Panc1 (cell line): ENCODE measurements at places on chromosomes 12 and 14.

- no peak for DNase-seq
Measured at GRCh38 chr12:89968151-89968700, 259.6 kb upstream of the ATP2B1 start.

- no peak for DNase-seq
Measured at GRCh38 chr12:6608592-6609281, 1.6 kb upstream of the CHD4 start.

DNA sequence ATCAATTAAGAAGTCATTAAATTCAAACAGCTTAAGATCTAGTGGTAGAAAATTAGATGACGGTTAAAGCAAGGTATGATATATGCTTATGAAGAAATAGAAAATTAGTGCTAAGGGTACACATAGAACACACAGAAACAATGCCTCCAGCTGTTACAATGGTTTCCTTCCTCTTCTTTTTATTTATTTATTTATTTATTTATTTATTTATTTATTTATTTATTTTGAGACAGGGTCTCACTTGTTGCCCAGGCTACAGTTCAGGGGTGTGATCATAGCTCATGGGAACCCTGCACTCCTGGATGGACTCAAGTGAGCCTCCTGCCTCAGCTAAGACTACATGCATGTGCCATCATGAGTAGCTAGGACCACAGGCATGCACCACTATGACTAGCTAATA lies 34.9 kb upstream of the PTPRR start:
- no peak for DNase-seq

DNA sequence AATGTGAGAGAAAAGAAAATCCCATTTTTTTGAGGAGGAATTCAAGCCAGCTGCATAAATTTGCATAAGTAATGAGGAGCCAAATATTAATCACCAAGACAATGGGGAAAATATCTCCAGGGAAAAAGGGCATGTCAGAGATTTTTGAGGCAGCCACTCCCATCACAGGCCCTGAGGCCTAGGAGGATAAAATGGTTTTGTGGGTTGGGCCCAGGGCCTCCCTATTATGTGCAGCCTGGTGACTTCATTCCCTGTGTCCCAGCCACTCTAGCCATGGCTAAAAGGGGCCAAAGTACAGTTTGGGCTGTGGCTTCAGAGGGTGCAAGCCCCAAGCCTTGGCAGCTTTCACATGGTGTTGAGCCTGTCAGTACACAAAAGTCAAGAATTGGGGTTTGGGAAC lies 1051.0 kb upstream of the FOXG1 start:
- DNase-seq, result no peak

GRCh38 chr12:77133566-77133965 lies 68.2 kb upstream of the E2F7 start:
- DNase-seq, result no peak

- no peak for DNase-seq
Measured at GRCh38 chr12:64993461-64993860, 127.6 kb downstream of the WIF1 start.

GRCh38 chr14:101352567-101352966 lies 208.7 kb upstream of the DIO3 start:
- DNase-seq, result no peak

DNA sequence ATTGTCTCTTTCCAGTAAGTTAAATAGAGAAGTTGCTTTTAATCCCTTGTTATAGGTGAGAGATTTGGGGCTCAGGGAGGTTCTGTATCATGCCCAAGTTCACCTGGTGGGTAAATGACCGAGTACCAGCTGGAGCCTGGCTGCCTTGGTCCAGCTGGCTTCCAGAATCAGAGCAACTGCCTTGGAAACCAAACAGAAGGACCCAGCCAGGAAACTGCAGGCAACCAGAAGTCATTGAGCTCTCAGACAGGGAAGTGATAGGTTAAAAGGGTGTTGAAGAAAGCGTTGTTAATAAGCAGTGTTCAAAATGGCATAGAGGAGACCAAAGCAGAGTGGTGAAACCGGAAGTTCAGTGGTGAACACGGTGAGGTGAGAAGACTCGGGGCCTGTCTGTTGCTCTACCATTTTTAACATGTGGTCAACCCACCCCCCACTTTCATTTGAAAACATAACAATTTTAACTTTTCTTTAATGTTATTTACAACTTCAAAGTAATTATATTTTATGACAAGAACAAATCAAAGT lies 54.9 kb downstream of the PLEKHG7 start:
- no peak for DNase-seq

GRCh38 chr14:60734465-60735242 lies at the start of gene MNAT1:
MNAT1 (plus strand) TSS chr14:60734761; CDS start chr14:60734863, 102 bp downstream.
- DNase-seq, result peak; percentile 64

DNA sequence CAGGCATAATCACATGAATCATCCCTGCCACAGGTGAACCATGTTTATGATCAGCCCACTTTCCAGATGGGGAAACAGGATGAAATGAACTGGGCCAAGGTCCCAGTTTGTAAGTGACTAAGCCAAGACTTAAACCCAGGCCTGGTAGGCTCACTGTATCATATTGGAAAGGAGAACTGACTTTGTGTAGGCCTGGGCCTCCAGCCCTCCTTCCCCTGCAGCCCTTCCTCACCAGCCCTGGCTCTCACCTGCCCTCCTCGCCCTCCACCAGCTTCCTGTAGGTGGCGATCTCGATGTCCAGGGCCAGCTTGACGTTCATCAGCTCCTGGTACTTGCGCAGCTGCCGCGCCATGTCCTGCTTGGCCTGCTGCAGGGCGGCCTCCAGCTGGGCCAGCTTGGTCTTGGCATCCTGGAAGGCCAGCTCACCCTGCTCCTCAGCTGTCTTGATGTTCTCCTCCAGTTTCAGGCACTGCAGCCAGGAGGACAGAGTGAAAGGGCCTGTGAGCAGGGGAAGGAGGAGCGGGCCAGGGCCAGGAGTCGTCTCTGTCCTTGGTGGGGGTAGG lies 19.8 kb downstream of the KRT80 start:
- no peak for DNase-seq

DNA sequence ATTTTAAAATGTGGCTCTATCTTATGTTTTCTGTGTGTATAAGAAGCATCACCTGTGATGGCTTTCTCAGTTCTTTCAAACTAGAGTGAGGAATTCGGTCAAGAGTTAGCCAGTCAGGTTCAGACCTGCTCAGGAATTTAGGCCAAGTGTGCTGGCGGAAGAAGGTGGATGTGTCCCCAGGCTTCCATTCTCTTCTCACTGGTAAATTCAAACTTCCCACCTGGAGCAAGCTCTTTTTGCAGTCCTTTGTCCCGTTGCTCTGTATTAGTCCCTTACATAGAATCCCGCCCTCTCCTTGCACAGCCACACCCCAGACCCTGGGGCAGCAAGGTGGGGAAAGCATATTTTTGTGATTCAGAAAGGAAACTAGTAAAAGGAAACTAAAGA lies 124.7 kb upstream of the PWP1 start:
- DNase-seq, result no peak

GRCh38 chr14:75941030-75941429 lies 40.8 kb downstream of the TGFB3 start:
- no peak for DNase-seq

GRCh38 chr12:113326775-113327395 lies 8.0 kb downstream of the SLC8B1 start:
- no peak for DNase-seq

DNA sequence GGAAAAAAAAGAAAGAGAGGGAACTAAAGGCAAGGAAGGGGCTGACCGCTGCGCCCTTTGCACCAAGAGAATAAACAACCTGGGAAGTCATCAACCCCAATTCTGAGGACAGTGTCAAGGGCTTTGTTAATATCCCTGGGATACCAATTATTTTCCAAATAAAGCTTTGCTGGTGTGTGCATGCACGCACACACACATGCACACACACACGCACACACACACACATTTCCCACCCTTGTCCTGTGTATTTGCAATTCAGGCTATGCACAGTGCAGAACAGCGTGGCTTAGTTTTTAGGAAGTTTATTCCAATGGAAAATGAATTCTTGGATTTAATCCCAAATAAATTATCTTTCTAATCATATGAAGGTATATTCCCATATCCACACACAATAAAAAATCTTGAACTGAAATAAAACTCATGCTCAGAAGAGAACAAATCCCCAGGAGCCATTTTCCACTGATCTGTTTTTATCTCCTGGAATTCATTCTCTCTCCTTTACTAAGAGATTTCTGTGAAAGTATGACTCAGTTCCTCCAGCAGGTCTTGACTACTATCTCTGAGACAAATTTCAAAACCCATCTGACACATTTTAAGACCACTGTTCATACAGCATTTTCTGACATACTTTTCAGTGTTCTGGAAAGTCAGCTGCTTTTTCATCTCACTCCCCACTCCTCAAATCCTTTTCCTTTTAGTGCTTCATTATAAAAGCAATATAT lies 334.4 kb upstream of the ATP2B1 start:
- DNase-seq, result no peak

DNA sequence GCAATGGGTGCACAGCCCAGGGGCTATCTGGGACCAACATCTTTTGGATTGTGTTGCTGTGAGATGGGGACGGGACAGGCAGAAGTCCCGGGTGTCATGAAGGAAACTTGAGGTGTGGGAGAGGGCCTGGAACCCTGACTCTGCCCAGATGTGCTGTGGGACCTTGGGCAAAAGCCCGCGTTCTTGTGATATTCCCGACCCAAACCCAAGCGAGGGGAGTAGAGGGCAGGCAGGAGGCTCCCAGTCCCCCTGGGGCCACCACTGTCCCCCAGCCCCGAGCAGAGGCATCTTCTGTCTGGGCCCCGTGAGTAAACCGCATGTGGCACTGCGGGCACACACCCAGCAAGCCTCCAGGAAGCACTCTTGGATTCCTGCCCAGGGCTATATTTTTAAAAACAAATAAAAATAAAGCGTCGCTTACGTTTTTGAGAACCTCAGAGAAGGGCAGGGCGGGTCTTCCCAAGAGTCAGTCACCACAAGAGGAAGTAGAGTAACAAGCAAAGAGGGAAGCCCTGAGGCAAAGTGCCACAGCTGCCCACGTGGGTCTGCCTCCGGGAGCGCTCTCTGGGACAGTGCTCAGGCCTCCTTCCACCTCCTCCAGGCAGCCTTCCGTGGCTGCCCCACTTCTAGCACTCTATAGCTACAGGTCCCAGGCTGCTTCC lies 39.5 kb downstream of the BEGAIN start:
- DNase-seq, result peak; percentile 32

- DNase-seq, result no peak
Measured at GRCh38 chr12:126883697-126884096, 1383.3 kb upstream of the TMEM132C start.

- DNase-seq, result no peak
Measured at GRCh38 chr14:57884175-57884574, 18.3 kb upstream of the SLC35F4 start.

DNA sequence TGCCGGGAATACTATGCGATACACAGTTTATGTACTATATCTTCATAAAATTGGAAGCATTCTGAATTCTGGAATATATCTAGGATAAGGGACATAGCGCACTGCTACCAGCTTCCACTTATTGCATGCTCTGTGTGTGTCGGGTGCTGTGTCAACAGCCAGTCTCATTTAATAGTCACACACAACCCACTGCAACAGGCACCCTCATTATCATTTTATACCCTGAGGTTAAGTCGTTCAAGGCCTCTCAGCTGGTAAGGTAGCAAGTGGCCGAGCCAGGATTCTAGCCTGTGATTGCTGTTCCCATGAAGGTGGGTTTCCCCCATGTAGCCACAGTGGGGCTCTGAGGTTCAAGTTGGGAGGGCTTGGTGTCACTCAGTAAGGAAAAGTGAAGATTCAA lies 7.0 kb downstream of the PPP1R1A start:
- DNase-seq, result no peak

DNA sequence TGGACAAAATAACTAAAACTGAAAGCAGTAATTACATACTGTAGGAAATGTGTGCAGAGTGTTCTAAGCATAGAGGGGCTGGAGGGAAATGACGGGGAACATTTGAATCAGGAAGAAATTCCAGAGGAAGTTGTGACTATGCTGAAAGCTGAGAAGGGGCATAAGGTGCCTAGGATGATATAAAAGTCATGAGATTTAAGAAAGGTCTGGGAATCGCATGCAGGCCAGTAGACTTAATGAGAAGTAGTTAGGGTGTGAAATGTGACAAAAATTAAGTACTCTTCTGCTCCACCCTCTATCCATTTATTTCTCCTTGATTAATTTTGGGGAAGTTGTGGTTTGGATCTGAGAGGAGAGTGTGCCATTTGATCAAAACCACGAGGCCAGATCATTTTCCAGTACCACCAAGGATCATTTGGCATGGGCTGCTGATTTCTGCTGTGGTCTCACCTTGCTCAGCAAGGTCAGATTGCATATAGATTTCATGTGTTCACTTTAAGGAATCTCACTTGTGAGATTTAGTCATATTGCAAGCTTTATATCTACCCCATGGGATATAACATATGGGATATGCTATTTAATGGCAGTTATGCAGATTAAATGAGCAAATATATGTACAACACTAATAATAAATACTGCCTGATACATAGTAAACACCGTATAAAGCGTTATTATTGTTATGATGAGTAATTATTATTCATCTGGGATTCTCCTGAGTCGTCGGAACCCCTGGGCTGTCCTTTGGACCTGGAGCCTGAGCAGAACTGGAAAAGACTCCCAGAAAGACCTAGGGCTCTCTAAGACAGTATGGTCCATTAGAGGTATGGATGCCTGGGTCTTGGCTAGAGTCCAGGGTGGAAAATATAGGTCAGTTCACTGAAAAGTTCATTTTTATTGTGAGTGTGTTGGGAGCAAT lies 72.3 kb downstream of the SRGAP1 start:
- peak; percentile 58 for DNase-seq

GRCh38 chr12:114215746-114216145 lies 190.2 kb downstream of the TBX5 start:
- DNase-seq, result no peak

- DNase-seq, result no peak
Measured at GRCh38 chr12:58285551-58285950, 344.2 kb downstream of the ATP23 start.

GRCh38 chr12:67702136-67702535 lies 53.6 kb downstream of the DYRK2 start:
- no peak for DNase-seq

DNA sequence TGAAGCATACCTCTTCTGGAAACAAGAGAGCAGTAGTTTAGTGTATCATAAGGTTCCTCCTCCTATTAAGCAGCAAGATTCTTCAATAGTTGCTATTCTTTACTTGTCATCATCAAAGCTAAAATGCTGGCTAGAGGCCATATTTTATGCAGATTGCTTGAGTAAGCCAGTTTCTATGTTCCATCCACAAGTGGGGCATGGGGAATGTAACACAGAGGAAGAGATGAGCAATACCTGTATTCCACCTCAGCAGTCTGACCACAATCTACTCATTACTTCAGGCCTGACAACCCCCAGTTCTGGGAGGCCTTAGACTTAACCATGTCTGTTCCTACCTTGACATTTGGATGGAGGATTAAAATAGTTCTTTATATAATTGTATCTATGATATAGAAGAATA lies 423.6 kb downstream of the BTG1 start:
- no peak for DNase-seq

DNA sequence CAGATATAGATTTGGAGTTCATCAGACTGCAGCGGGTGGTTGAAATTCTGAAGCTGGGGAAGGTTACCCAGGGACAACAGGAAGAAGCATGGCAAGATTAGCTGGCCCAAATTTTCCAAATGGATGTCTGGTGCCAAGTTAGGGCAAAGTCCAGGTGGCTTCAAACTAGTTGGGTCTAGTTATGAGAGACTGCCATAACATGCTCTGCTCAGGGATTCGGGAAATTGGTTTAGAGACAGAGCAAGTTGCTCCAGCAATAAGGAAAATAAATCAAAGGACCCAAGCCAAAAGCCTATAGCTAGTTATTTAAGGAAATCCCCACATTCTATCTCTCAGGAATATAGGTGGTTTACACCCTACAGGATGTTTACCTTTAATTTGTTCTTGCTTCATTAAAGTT lies 125.7 kb upstream of the BTG1 start:
- no peak for DNase-seq

- no peak for DNase-seq
Measured at GRCh38 chr14:72880164-72880563, 13.7 kb downstream of the DPF3 start.
